ENCODE measurements at places on chromosomes 13 and 19.

- DNase-seq = no peak
Observed at GRCh38 chr13:64420181-64420580, 2810.0 kb downstream of the PCDH9 start.

DNA sequence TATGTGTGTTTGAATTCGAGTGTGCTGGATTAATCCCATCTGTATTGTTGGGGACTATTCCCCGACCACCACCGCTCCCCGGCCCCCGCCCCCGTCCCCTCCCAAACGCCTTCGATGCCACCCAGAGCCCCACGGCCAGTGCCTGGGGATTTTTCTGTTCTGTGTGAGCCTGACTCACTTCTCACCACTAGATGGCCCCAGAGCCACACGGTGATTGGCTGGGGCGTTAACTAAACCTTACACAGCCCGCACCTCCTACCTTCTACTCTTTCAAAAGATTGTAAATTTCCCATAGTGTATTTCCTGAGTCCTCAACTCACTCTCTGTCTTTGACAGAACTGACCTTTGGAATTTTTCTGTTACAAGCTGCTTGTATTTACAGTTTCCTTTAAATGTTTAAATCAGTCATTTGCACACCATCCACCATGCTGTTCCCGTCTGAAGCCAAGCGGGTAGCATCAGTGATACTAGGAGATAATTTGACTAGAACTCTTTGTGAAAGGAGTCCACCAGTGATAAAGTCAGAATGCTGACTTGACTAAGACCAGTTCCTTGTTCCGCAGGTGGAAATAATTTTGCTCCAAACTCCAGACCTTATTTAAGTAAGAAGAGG, 61.4 kb downstream of the RFX2 start:
- peak; percentile 91 for DNase-seq

DNA sequence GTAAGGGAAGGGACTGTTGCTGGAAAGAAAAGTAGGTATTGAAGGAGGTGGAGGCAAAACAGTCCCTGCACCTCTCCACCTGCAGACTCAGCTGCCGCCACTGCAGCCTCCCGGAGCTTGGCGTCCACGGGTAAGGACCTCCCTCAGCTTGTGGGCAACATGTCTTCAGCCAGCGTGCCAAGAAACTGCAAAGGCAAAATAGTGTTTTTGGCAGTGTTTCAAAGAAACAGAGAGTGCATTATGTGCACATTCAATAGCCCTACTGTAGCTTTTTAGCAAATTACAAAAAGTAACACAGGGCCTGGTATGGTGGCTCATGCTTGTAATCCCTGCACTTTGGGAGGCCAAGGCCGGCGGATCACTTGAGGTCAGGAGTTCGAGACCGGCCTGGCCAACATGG, 57.4 kb downstream of the ATP11A start:
- no peak for DNase-seq

- DNase-seq = no peak
Observed at GRCh38 chr13:39448834-39449233, 154.2 kb downstream of the LHFPL6 start.

GRCh38 chr13:111556496-111556895, 236.1 kb downstream of the TEX29 start:
- no peak for DNase-seq

DNA sequence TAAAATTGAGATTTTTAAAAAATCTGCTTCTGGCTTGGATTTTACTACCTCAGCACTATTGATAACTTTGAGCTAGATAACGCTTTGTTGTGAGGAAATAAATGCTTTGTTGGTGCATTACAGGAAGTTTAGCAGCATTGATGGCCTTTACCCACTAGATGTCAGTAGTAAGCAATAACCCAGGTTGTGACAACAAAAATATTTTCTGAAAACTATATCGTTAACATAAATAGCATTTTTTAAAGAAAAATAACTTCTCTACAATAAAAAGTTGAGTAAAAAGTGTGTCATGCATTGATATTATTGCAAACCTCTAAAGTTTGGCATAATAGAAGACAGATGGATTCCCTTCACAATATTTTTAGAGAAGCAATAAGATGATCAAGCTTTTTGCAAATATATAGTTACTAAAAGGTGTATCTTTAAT, 1246.5 kb downstream of the UQCRFS1 start:
- DNase-seq = peak; percentile 13

- no peak for DNase-seq
Observed at GRCh38 chr19:33100894-33101644, 20.1 kb downstream of the GPATCH1 start.

DNA sequence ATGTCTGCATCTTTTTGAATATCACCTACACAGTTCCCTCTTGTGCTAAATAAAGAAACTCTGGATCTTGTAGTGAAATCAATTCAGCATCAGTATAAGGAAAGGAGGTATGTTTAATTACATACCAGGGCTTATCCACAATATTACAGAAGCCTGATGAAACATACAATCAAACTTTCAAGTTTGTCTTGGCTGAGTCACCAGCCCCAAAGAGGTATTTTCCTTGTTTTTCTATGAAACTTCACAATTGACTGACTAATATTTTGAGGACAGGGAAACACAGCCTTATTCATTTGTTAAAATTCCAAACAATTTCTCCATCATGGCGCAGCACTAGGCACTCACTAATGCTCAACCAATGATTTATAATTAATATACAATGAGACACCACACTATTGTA, 952.4 kb downstream of the PCDH17 start:
- DNase-seq = no peak

- peak; percentile 50 for DNase-seq
Observed at GRCh38 chr13:84896128-84896527, 903.1 kb downstream of the SLITRK6 start.

DNA sequence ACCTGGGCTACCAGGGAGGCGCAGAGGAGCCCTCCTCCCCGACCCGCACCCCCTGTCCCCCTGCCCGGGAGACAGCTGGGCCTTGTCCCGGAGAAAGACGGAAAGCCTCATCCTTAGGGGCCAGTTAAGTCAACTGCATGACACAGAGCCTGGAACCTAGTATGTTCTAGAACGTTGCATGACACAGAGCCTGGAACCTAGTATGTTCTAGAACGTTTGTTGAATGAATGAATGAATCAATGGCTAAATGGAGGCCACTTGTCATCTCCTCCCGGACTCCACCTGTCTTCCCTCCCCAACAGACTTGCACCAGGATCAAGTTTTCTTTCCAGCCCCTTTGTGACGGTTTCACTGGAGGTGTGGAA, 706 bp downstream of the SERP2 start:
- DNase-seq = no peak

GRCh38 chr19:58519087-58519354, 589 bp downstream of the ZBTB45 start:
- DNase-seq = peak; percentile 78

DNA sequence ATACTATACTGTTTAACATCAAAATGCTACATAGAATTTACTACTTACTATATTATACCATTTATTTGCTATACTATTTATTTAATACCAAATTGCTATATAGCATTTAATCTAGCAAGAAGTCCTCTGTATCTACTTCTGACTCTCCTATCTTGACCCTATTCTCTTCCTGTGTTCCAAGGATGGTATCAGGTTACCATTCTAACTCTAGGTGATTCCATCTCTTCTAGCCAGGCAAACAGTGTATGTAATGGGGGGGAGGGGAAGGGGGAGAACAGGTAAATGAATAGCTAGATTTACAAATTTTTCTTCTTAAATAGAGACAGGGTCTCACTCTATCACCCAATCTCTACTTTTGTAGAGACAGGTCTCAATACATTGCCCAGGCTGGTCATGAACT, 200.3 kb downstream of the DIAPH3 start:
- DNase-seq = no peak

GRCh38 chr13:111489301-111489700, 168.9 kb downstream of the TEX29 start:
- no peak for DNase-seq

GRCh38 chr19:7989071-7989575, 16.3 kb downstream of the ELAVL1 start:
- DNase-seq = no peak

DNA sequence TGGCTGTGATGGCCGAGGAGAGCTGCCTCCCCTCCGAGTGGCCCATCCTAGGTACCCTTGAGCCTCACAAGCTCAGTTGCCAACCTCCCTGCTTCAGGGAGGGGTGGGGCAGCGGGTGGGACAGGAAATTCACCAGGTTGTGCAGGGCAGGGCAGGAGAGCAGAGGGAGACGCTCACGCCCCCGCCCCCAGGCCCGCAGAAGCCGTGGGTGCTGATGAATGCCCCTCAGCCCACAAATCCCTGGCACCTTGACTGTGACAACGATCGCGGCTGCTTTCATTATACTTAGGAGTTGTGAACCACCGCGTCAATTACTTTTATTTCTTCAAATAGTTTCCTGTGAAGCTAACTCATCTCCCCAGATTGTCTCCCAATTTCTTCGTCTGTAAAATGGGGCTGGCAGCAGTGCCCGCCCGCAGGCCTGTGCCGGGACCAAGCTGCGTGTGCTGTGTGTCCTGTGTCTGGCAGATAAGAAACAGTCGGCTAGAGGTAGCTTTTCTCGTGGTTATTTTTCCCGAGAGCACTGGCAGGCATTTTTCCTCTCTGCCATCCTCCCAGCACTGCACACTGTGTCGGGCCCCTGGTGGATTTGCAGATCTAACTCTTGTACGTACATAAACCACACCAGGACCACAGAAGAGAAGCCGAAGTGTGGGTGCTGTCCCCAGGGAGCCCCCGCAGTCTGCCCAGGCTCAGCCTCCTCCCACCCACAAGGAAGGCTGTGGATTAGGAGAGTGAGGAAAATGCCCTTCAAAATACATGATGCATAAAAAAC, 7.9 kb upstream of the RASA3 start:
- DNase-seq = no peak

- no peak for DNase-seq
Observed at GRCh38 chr13:109408591-109409382, 377.6 kb downstream of the IRS2 start.

DNA sequence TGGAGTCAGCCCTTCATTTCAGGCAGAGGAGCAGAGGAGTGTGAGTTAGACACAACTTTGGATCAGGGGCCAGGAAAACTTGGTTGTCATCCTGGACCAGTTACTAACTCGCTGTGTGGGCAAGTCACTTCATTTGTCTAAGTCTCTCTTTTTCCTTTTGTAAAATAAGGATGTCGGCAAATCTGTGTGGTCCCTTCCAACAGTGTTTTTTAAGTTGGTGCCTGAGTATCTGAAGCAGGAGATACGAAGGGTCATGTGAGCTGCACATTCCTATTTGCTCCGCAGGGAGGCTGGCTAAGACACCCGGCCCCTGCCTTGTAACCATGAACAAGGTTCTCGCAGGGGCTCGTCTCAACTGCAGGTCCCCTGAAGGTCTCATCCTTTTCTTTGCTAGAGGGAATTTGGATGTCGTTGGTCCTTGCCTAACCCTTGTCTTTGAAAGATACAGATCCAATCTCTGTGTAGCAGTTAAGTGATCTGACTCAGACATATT, 64.3 kb downstream of the LRCH1 start:
- DNase-seq = no peak

GRCh38 chr13:38045278-38046048, 175.9 kb upstream of the TRPC4 start:
- peak; percentile 8 for DNase-seq

GRCh38 chr13:53254500-53254899, 225.9 kb downstream of the OLFM4 start:
- DNase-seq = no peak

DNA sequence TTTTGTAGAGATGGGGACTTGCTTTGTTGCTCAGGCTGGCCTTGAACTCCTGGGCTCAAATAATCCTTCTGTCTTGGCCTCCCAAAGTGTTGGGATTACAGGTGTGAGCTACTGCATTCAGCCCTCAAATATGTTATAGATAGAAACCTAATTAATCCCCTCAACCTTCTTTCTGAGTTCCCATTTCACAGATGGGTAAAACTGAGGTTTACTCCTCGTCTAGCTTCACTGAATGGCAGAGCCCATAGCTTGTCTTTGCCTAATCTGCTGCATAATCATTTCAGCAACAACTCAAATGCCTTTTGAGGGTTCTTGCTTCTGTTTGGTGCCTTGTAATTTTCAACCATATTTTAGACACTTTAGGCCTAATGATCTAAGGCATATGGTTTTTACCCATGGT, 36.0 kb upstream of the ADGRE1 start:
- no peak for DNase-seq

Data from suppressor macrophage (primary cell).